ENCODE measurements at places on chromosomes 12 and 14. TPM values are rescaled to one million over a fixed set of nuclear protein-coding genes. Genes with fewer than 3 reads are reported as not detected.

MYBPC1 gene
- 1.4 TPM for total RNA-seq

SERPINA9 gene
- total RNA-seq = not detected

SIX6 gene
- total RNA-seq = not detected

ESRRB gene
- 0.23 TPM for total RNA-seq

KCNMB4 gene
- 3.8 TPM for total RNA-seq

EPYC gene
- not detected for total RNA-seq

TSPAN8 gene
- 1.7 TPM for total RNA-seq

DNA sequence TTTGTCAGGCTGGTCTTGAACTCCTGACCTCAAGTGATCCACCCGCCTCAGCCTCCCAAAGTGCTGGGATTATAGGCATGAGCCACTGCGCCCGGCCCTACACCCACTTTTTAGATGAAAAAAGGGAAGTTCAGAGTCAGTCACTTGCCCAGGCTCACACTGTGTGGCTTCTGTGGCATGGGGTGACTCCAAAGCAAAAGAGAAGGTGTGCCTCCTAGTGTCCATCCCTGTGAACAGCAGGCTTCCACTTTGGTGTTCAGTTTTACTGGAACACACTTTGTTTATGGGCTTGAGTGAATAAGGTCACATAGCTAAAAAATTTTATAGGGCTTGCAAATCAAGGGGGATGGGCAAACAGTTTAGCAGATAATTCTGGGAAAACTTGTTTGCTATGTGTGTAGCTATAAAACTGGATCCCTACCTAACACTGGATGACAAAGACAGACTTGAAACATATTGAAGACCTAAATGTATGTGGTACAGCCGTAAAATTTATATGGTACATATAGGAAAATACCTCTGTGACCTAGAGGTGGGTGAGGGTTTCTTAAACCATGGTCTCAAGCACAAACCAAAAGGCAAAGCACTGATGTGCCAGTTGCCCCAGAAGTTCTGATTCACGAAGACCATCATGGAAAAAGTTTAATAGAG, 54.9 kb downstream of the EID3 start:
- peak; percentile 89 for DNase-seq

DNA sequence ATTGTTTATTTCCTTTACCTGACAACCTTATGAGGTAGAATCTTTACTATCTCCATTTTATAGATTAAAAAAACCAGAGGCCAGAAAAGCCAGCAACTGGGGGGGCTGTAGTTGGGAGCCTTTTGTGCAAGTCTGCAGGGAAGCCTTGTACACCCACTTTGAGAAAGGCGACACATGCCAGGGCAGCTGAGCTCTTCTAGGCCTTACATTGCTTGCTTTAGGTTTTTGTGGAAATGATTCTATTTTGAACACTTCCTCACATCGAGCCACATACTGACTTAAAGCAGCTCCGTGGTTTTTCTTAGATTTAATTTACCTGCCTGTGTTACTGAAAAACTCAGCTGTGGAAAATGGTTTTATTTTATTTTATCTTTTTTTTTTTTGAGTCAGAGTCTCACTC, 34.6 kb downstream of the EP400 start:
- no peak for DNase-seq

GRCh38 chr14:36757734-36758601, 96.3 kb downstream of the PAX9 start:
- no peak for DNase-seq

DNA sequence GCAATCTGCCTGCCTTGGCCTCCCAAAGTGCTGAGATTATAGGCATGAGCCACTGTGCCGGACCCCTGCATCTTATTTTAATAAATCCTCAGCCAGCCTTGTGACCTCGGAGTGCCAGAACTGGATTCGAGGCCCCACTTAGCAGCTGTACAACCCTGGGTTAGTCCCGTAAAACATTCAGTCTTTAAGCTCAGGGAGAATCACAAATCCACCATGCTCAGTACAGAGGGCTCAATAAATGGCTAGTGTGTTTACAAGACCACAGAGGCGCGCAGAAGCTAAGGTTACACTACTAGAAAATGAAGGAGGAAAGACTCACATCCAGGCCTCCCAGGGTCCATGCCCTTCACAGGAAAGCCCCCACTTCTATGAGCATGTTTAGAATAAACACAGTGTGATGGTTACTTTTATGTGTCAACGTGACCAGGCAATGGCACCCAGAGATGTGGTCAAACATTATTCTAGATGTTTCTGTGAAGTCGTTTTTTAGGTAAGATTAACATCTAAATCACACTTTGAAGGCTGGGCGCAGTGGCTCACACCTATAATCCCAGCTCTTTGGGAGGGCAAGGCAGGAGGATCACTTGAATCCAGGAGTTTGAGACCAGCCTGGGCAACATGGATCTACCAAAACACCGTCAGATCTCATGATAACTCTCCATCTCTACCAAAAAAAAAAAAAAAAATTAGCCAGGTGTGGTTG, 55.3 kb downstream of the CLMN start:
- DNase-seq = no peak

DNA sequence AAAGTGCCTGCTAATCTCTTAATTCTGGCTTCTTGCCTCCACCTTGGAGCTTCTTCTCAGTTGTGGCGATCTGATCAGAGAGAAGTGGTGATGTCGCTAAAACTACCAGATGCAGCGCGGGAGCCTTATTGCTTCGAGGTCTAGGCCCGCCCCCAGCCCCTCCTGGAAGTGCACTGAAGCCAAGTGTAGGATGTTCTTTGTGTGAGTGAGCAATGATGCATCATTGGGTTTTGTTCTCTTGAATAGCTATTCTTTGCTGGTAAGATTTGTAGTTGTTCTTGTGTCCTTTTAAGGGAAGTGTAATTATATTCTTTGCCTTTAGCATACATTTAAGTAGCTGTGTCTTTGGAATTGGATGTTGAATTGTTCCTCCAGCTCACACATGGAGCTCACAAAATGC, 35.8 kb downstream of the MTHFD1 start:
- no peak for DNase-seq

GRCh38 chr14:37545174-37545573, 49.9 kb downstream of the FOXA1 start:
- DNase-seq = no peak

- DNase-seq = no peak
Observed at GRCh38 chr12:55707219-55707671, 459 bp downstream of the ITGA7 start.

- DNase-seq = no peak
Observed at GRCh38 chr12:4771172-4771959, 51.2 kb downstream of the GALNT8 start.

GRCh38 chr12:5258498-5258897, 173.4 kb upstream of the NTF3 start:
- DNase-seq = no peak

- DNase-seq = no peak
Observed at GRCh38 chr14:55333711-55334485, 62.7 kb downstream of the FBXO34 start.

GRCh38 chr12:109253913-109254544, 55.1 kb downstream of the FOXN4 start:
- DNase-seq = no peak
